SK-MEL-5 (cell line): ENCODE measurements at places on chromosomes 3 and 15. TPM values are rescaled to one million over a fixed set of nuclear protein-coding genes. Genes with fewer than 3 reads are reported as not detected.

DNA sequence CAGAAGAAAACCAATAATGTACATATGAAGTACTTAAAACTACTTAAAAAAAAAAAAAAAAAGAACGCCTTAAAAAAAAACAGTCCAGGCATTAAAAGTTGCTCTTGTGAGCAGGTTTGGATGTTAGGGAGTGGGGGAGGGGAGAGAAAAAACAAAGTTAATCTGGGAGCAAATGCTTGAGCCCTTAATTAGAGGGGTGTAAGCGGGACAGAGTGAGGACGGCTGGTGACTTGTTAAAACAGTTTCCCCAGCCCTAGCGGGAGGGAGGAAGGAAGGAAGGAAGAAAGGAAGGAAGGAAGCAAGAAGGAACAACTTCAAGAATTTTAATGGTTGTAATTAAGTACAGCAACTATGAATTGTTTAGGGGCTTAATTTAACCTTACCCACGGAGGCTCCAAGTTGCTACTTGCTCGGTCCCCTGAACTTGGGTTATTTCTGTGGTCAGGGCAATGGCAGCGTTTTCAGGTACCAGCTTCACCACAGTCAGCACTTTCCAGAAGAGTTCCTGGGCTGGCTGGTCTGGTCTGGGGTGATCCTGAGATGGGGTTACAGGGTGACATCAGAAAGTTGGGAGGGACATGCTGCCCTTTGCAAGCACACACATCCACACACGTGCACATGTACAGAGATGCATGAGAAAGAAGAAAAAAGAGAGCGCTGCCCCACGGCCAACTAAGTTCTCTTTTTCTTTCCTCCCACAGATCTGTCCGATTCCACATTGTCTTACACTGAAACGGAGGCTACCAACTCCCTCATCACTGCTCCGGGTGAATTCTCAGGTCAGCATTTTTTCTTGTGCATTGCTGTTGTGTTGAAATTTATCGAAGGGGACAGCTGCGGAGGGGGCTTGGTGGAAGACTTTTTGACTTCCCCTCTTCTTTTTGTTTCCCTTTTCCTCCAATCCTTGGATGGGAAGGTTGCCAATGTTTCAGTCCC, 14.0 kb downstream of the SMAD6 start:
- DNase-seq, result no peak

DNA sequence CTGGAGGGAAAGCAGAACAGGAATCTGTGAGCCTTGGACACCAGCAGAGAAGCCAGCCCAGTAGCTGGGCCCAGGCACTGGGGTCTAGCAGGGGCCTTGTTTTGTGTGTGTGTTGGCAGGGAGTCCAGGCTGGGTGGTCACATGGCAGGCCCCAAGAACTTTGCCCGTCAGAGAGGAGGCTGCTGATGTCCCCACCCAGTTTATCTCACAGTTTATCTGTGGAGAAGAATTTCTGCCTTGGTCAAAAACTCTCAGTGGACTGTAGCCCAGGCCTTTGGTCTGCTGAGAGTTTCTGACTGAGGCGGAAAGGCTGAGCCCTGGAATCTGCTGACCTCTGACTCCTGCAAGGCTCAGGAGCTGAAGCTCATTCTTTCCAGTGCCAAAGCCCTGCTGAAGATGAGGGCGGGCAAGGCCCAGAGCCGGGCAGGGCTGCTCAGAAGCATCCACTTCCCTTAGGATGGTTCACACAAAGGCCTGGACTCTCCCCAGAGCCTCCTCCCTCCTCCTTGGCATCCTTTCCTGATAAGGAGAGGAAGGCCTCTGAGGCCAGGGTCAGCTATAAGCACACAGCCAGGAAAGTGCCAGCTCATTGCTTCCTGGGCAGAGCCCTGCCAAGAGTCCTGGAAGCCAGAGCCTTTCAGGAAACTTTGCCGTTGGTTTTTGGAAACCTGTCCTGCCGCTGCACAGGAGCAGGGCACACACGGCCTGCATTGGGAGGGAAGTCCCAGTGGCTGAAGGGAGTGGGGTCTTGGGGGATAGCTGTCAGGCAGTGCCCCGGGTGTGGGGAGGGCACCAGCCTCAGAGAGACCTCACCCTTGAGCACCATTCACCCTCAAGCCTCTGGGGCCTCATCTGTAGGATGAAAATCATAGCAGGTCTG, 37.2 kb upstream of the SLCO2A1 start:
- no peak for DNase-seq

DNA sequence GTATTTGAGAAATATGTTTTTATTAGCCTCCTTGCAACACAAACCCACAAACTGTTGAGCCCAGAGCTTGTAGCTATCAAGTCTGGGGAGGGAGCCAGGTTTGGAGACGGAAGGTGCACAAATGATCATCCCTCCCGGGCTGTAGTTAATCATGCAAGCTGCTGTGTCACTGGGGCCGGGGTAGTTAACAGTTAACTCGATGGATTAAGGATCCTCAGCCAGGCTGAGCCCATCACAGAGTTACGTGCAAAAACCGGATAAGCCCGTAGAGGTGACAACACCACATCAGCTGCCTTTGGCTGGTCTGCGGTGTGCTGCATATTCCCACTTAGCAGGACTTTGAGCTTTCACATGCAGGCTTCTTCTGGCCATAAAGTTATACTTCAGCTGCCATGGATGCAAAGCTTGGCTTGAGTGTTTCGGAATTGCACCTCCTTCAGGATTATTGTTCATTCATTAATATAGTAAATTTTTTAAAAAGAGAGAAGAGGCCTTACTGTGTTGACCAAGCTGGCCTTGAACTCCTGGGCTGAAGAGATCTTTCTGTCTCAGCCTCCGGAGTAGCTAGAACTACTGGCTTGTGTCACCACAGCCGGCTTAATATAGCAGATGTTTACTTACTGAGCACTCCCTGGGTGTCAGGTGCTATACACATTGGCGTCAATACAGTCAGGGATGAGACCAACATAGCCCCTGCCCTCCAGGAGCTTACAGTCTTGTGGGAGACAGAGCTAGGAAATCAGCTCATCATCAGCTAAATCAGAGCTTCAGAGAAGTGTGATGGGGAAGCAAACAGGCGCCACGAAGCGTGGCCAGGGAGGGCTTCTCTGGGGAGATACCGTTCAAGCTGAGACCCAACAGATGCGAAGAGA, 226.8 kb upstream of the BHLHE40 start:
- DNase-seq, result no peak

DNA sequence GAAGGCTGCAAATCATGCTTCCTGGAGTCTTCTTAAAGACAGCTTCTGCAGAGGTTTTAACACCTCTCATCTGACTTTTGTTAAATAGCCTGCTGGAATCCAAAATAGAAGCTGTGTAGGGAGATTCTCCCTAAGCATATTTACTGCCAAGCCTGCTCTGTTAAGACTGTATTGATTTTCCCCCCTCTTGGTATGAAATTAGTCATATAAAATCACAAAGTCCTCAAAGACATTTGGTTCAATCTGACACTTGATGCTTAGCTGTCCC, 94.6 kb downstream of the ITPR1 start:
- DNase-seq, result no peak

DNA sequence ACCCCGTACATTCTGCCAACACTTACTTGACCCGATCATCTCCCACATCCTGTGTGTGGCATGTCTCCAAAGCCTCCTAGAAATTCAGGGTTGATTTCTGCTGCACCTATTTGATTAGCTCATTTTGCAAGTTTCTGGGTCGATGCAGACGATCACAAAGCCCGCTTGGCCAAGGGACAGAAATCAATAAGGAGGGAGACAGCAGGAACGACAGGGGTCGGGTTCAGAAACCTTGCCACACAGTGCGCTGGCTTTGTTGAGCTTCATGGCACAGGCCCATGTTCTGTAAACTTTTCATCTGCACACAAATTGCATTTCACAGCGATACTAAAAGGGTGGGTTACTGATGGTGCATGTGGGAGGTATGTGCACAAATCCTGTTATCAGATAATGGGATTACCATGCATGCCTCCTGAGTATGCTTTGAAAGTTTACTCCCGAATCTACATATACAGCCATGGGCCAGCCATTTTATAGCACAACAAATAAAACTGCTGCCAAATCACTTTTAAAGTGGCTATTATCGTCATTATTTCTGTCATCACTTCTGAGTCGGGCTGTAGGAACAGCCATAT, 95.9 kb upstream of the ATP11B start:
- DNase-seq, result no peak

DNA sequence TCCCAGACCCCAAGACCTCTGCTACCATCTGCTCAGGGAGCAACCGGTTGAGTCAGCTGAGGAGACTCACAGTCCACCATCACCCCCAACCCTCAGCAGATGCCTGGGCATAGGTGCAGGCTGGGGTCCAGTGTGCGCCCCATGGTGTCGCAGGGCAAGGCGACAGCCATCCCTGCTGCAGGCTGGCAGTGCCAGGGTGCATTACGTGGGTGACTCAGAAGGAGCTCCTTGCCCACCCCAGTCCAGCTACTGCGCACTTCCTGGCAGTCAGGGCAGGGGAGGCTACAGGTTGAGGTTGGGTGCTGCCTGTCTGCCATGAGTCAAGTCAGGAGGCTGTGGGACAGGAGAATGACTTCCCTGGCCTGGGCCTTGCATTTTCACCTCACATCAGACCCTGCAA, 33.5 kb downstream of the RASGRF1 start:
- DNase-seq, result no peak

DNA sequence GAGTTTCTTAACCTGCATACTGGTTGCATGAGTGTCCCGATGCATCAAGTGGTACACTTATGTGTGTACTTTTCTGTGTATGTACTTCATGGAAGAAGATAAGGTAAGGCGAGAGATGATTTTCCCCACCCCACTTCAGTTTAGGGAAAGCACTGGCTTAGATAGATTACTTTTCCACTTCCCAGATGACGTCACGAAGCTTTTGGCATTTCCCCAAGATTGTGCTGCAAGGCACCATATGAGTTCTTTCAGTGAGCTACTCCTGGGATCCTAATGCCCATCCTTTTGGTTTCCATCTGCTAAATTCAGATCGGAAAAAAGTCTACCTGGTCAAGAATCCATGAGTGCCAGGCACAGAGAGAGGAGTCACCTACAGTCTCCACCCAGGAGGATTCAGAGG, 4.5 kb downstream of the IL17RB start:
- DNase-seq, result no peak

DNA sequence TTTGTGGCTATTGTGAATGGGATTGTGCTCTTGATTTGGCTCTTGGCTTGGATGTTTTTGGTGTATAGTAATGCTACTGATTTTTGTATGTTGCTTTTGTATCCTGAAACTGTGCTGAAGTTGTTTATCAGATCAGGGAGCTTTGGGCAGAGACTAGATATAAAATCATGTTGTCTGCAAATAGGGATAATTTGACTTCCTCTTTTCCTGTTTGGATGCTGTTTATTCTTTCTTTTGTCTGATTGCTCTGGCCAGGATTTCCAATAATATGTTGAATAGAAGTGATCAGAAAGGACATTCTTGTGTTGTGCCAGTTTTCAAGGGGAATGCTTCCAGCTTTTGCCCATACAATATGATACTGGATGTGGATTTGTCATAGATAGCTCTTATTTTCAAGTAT, 66.1 kb downstream of the CHCHD6 start:
- DNase-seq, result no peak

DNA sequence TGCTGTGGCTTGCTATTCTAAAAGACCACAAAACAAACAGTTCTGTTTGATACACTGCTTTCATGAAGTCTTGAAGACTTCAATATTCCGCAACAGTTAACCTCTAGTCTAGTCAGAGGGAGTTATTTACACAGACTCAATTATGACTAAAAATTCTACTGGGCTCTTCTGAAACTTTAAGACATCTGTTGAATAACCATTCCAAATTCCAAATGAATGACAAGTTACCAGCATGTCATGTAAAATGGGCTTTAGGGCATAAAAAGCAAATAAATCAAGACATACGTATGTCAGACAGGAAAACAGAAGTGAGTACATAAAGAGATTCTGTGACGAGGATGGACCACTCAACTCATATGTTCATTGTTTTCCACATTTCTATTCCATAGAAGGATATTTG, 93.9 kb downstream of the PLOD2 start:
- no peak for DNase-seq

DNA sequence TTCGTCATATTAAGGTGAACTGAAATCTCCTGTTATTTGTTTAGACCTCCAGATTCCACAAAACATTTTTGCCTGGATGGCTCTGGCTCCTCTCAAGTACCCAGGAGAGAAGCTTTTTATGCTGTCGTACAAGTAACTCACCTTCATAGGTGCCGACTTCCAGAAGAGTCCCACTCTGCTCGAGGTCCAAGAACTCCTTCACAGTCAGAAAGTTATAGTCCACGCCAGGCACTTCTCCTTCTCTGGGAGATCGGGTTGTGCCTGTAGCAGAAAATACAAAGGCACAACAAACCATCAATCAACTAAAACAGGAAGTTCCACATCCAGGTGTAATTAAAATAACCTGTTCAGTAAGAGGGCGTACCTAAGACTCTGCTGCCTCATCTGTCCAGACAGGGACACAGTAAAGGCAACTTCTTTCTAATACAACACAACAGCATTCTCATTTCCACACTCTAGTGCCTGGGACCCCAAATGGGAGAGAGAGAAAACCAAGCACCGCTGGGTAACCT, 545.3 kb downstream of the MAGI1 start:
- DNase-seq, result no peak

GRCh38 chr3:25107918-25108617, 320.0 kb upstream of the RARB start:
- DNase-seq, result no peak

GRCh38 chr3:22292681-22293080, 541.7 kb upstream of the ZNF385D start:
- no peak for DNase-seq

DNA sequence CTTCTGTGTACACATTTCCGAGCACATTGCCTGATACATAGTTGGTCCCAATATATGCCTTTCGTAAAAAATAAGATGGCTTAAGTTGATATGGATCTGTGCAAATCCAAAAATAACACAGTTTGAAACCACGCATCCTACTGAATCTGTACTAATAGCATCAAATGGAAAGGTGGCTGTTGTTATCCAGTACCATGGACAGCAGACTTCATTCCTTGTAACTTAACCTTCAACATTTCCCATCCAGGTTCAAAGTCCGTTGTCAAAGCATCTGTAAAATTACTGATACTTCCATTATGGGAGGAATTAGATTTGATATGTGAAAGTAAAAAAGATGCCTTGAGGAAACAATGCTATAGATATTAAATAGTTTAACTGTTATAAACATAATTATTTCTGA, 65.5 kb upstream of the C3orf49 start:
- DNase-seq, result no peak

IMPG2 gene
- 0.03 TPM in 1 of 2 replicates, not detected in the other for total RNA-seq

SLC24A5 gene
- 423 and 457 TPM in 2 replicates for total RNA-seq

CKMT1B gene
- total RNA-seq, result 55.2 and 55.6 TPM in 2 replicates

TRA2B gene
- total RNA-seq, result 221 and 235 TPM in 2 replicates
